ENCODE measurements at places on chromosomes 12 and 14.
A peak's percentile ranks its signal among the peaks of the same experiment; 100 is the strongest.

- DNase-seq: peak; percentile 41
Observed at GRCh38 chr12:123038966-123039365, 58.5 kb downstream of the ARL6IP4 start.

- no peak for DNase-seq
Observed at GRCh38 chr12:64085996-64086395, 136.1 kb downstream of the KICS2 start.

- no peak for DNase-seq
Observed at GRCh38 chr12:116551952-116552772, 7.0 kb upstream of the MAP1LC3B2 start.

GRCh38 chr12:49648712-49649003 lies 25.3 kb downstream of the PRPF40B start:
- DNase-seq: no peak

DNA sequence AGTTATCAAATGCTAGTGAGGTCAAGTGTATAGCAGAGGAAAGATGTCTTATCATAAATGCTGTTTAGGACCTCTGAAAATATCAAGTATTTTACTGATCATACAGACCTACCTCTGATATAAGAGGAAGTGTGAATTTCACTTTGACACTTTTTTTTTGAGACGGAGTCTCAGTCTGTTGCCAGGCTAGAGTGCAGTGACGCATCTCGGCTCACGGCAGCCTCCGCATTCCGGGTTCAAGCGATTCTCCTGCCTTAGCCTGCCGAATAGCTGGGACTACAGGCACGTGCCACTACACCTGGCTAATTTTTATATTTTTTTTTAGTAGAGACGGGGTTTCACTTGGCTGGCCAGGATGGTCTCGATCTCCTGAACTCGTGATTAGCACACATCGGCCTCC lies 55.1 kb upstream of the PIK3C2G start:
- no peak for DNase-seq

- no peak for DNase-seq
Observed at GRCh38 chr12:80118565-80119324, 19.4 kb downstream of the OTOGL start.

- no peak for DNase-seq
Observed at GRCh38 chr12:103313894-103314293, 181.9 kb downstream of the C12orf42 start.

DNA sequence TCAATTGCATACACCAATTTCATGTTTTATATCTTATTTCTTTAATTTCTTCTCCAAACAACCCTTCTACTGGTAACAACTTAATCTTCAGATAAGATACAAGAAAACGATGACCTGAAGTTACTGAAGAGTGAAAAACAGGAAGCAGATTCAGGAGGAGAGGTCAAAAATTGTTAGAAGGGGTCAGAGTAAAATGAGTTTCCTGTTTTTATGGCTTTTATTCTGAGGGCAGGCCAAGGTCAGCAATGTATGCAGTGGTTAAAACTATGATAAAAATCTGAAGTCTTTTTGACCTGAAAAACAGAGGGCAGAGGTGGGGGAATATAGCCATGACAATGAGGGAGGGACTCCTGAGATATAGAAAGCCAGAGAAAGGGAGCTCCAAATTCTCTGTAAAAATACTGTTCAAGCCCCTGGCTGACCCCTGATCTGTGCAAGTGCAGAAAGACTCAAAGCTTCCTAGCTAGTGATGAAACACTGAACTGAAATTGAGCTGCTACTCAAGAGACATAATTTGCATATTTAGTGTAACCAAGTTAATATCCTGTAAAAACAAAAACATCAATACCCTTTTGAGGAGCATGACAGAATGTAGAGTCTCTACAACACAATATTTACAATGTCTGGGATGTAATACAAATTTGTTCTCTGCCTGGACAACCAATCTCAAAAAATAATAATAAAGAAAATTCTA lies 514.3 kb upstream of the SEL1L start:
- DNase-seq: no peak

DNA sequence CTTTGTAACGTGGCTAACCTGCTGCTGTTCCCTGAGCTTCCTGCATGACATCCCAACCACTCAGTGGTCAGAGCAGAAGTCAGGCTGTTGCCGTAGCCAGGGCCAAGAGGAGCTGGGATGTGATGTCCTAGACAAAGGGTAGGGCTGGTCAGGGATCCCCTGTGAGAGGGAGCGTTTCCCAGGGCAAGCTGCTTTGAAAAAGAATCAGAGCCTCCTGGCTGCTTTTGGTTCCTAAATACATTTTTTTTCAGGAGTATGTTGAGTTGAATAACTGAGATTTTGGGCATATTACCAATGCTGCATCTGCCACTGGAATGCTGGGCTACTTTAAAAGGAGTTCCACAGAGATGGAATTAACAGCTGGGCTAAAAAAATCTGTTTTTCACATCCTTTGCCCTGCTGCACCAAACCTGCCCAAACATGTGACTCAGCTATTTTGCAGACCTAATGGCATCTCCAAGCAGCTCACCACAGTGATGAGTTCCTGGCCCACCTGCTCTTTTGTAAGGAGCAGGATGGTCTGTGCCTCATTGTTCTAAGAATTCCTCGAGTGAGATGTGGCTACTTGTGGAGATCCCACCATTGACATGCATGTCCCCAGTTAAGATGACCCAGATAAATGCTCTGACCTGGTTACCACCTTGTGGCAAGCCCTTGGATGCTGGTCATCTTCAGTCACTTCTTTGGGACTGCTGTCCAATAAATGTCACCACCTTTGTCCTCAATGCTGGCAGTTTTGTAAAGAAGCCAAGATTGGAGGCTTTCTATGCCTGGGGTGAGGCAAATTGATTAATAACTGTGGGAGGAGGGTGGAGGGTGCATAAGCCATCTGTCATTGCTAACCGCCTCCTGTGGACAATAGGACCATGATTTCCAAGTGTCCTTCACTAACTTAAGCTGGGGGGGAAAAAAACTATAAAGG lies 24.1 kb downstream of the ANKRD13A start:
- DNase-seq: peak; percentile 41

- DNase-seq: peak; percentile 80
Observed at GRCh38 chr14:95527387-95528002, 7.4 kb upstream of the GLRX5 start.

GRCh38 chr14:66782853-66783252 lies 274.9 kb downstream of the GPHN start:
- no peak for DNase-seq

DNA sequence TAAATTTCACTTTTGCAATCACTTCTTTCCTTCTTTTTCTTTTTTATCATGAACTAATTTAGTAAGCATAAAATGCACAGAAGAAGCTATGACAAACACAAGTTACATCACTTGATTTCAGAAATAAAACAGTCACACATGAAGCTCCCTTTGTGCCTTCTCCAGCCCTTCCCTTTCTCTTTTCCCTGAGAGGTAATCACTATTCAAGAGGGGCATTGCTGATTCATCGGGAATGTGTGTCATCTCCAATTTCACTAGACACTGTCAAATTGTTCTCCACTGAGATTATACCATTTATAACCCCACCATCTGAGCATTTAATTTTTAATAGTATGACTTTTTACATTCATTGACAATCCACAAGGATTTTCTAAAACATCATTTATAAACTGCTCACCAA lies 91.6 kb upstream of the PTPRQ start:
- no peak for DNase-seq

DNA sequence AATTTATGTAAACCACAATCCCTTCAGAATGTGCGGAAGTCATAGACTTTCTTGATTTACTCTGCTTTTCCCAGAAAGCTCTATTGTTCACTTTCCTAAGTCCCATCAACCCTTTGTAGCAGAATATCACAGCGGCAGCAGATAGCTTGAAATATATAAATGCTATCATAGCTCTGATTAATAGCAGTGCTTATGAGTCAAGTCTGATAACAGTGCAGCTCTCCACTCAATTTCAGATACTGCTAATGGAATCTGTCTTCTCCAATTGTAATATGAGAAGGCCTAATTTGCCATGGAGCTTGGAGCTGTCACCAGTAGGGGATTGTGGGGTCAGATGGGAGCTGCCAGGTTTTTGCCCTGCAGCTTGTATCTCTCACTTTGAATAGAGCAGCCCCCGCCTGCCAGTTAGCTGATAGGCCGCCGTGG lies 10.9 kb downstream of the TMEM260 start:
- DNase-seq: peak; percentile 47

DNA sequence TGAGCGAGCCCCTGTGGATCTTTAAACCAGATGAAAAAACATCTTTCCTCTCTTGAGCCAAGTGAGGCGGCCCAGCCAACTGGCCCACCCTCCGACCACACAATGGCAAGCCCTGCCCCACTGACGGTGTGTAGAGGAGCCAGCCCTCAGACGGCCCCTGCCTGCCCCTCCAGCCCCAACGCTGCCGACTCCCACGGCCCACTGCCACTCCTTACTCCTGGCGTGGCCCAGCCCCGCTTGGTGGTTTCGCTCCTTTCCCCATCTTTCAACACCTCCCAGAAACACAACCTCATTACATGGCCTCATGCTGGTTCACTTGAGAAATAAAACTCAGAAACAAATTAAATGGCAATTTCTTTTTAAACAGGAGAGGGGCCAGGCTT lies 80.6 kb upstream of the DICER1 start:
- no peak for DNase-seq

GRCh38 chr12:127770118-127770517 lies 496.9 kb upstream of the TMEM132C start:
- no peak for DNase-seq

GRCh38 chr14:102873131-102873530 lies 49.3 kb upstream of the AMN start:
- no peak for DNase-seq

GRCh38 chr12:15732341-15733061 lies 56.7 kb downstream of the EPS8 start:
- DNase-seq: no peak

GRCh38 chr12:92543359-92543758 lies 159.4 kb upstream of the PLEKHG7 start:
- no peak for DNase-seq

GRCh38 chr12:67747869-67748742 lies 99.6 kb downstream of the DYRK2 start:
- no peak for DNase-seq

DNA sequence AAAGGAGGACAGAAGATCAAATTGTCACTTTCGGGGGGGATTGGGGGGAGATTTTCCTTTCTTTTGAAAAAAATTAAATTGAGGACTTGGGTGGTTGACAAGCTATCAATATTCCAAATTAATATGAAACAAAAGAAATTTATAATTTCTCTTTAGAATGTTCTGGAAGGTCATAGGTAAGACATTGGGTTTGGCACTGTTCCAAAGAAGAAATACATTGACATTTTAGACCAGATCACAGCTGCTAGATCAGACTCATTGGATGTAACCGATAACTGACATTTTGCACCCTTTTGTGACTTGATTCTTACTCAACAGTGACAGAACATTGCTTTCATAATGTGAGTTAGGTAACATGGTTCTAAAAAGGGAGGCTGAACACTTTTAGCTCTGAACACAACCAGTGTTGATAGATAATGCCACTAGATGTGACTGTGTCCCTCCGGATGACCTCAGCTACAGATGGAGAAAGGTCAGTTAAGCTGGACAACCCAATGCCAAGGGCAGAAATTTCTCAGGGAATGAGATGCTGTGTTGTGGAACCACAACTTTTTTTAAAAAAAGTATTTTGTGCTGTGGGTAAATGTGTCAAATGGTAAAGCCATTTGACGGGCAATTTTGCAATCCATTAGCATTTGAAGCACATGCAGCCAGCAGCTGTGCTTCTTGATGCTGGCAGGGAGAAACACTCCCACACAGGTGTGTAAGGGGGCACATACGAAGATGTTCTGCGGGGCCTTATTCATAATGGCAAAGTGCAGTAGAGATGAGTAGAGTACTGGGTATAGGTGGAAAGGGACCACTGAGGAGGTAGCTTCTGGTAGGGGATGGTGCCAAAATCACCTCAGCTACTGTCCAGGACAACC lies 62.9 kb downstream of the RFX4 start:
- DNase-seq: no peak

DNA sequence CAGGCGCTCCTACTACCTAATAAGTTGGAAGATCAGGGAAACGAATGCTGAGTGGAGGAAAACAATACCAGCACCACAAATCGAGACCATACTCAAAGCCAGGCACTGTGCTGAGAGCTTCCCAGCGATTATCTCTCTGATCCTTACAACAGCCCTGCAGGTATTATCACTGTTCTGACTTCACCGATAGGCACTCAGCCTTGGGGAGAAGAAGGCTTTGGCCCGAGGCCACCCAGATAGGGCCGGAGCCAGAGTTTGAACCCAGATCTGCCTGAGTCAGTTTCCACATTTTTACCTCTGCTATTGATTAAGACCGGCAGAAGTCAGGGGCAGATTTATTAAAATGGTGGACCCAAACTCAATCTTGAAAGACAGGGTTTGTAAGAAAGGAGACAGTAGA lies 4.9 kb downstream of the SVOP start:
- no peak for DNase-seq

- peak; percentile 32 for DNase-seq
Observed at GRCh38 chr12:132391326-132392041, 62.1 kb upstream of the GALNT9 start.

Measured in right cardiac atrium (tissue), 5 donors.